HFF-Myc (cell line): ENCODE measurements at places on chromosomes 6 and 20.

DNA sequence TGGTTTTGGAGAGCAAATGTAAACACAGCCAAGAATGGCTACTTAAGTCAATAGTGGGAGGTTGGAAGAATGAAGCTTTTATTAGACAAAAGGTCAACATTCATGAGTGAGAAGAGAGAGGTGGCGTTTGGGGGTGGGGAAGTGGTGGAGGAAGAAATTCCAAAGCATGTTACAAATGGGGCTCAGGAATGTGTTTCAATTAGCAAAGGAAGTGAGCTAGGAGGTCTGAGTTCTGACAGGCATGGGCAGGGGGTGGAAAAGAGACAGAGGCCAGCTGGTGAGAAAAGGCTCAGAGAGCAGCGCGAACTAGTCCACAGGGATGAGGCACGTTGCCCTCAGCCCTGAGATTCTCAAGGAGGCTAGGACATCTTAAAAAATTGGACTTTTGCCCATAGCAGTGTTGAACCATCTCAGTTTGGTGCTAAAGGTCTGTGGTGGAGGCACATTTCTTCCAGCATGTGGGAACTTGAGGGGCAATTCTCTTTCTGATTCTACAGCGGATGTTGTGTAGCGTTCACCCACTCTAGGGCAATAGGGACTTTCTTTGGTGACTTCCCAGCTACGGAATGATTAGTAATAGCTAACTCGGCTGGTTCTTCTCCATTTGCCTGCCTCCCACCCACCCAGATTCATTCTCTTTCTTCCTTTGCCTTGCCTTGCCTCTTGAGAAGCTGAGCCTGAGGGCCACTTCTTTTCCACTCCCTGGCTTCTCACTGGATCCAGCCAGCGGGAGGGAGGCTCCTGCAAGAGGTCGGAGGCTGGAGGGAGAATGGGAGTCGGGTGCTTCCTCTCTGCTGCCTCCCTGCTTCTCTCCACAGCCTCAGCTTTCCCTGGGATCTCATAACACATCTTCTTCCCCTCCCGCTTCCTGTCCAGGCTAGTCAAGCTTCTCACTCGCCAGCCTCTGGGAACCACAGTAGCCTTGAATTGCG, 45.1 kb upstream of the NEDD9 start:
- peak; percentile 60 for DNase-seq

GRCh38 chr6:134754013-134754690, 195.7 kb downstream of the ALDH8A1 start:
- no peak for DNase-seq

- DNase-seq, result no peak
Observed at GRCh38 chr6:33604941-33605854, 15.9 kb upstream of the ITPR3 start.

DNA sequence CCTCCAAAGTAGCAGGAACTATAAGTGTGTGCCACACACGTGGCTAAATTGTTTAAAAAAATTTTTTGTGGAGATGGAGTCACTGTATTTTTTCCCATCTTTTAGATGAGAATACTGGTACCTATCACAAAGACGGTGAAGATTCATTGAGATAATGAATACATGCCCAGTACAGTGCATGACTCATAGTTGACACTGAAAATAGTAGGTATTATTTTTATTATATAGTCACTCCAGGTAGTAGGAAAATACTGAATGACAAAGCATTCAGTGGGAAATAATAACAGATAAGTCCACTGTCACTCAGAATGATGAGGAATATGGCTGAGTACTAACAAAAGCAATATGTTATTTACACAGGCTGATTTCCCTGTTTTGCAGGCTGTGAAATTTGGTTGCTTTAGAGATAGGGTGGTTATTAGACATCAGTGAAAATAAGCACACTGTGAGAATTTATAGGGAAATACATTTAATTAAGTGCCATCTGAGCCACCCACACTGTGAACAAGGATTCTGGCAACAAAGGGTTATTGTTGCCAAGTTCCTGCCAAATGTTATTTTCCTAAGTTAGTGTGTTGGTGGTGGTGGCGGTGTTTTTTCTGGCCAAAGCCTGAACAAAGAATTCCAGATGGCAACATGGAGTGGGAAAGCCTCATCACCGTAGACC, 129.8 kb upstream of the FOXQ1 start:
- no peak for DNase-seq

DNA sequence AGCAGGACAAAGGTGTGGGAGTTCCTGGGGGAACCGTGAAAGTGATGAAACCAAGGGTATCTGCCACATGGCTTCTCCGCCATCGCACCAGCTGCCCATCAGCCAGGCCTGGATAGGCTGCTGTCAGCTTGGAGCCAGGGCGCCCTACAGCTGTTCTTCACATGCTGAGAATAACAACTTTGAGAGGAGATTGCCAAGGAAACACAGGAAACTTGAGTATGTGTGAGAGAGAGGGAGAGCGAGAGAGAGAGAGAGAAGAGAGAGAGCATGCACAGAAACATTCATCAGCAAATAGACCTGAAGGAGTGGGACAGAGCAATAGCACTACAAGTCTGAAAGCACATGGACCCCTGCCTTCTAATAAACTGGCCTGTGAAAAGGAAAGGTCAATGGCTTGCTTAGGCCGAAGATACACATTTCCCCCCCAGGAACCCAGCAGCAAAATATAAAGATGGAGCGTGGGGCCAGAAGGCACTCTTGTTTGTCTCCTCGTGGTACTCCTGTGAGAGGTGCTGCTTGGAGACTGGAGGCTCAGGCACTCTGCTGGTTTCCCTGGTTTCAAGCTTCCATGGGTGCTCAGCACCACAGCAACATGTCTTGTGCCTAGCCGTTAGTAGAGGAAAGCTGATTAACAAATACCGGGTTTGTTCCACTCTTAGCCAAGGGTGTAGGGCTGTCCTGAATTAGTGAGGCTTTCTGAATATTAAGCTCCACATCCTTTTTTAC, 53.0 kb downstream of the SNAP25 start:
- no peak for DNase-seq

- no peak for DNase-seq
Observed at GRCh38 chr6:39073471-39074355, 25.1 kb downstream of the GLP1R start.

GRCh38 chr20:17625246-17626051, 55.6 kb downstream of the DSTN start:
- DNase-seq, result no peak

- no peak for DNase-seq
Observed at GRCh38 chr20:64188682-64189529, 24.7 kb downstream of the MYT1 start.

DNA sequence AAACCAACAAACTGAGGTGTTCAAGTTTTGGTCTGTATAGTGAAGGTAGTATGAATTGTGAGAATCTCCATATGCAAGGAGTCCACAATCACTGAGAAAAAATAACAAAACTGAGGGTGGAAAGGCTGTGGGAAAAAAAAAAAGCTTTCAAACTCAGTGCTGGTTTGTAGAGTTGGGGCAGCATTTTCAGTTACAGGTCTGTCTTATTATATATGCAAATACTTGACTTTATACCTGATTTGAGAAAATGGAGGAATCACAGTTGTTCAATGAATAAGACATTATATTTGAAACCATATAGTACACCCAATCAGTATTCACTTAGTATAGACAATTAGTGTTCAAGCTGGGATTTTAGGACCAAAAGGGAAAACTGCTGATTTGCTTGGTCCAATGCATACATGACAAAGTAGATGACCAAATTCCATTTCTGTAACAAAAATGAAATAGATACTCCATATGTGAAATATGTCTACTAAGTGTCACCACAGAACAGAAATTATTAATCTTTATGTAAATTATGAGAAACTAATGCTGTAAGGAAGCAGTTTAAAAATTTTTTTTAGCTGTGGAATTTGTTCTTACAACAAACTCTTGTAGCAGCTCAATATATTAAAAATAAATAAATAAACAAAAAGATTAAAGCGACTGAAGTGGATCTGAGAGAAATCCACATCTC, 187.7 kb downstream of the ASCC3 start:
- no peak for DNase-seq

DNA sequence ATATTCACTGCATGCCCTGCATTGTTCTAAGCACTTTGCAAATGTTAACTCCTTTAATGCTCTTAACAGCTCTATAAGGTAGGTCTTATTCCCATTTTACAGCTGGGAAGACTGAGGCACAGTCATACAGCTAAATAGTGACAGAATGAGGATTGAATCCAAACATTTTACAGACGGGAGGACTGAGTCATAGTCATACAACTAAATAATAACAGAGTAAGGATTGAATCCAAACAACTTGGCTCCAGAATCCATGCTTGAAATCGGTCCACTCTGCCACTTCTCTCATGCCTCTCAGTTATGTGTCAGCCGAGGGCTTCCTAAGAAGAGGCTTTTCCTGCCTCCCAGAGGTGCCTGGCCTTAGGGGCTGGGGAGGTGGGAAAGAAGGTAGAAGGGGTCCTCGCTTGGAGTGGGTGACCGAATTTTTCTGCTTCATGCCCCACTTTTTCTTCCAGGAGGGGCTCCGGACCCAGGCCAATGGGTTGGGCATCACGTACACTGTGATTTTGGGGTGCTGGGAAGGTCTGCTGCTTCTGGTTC, 137.4 kb upstream of the RNF24 start:
- no peak for DNase-seq

DNA sequence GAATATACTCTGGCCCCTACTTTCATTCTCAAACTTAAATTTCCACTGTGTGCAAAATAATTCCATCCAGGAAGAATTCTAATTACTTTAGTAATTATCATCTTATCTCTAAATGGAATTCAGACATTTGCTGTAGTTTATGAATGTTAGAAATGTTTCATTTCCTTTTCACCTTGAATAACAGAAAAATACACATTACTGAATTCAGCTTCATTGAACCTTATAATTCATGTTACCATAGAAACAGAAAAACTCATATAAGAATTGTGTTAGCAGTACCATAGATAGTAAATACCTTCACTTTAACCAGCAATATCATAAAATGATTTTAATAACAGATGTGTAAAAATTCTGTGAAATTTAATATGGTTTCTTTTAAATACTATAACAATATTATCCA, 514.9 kb downstream of the CDKAL1 start:
- no peak for DNase-seq

GRCh38 chr6:53432318-53433161, 83.8 kb upstream of the ELOVL5 start:
- DNase-seq, result no peak

DNA sequence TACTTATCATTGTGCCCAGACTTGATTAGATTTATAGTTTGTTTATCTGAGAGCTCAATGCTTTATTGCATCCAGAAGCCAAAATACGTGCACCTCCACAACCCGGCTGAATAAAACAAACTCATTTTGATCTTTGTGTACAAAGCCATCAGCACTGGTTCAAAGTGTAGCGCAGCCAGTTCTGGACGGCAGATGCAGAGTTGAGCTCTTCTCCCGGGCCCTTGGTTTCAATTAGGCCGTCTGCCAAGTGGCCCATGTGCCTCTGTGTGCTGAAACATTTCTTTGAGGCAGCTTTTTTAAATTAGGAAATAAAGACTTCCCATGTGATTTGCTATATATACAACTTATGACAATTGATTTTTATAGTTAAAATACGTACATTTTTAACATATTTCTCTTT, 96.2 kb upstream of the RSPO3 start:
- DNase-seq, result peak; percentile 87

GRCh38 chr6:112218563-112218962, 35.8 kb downstream of the LAMA4 start:
- DNase-seq, result no peak

DNA sequence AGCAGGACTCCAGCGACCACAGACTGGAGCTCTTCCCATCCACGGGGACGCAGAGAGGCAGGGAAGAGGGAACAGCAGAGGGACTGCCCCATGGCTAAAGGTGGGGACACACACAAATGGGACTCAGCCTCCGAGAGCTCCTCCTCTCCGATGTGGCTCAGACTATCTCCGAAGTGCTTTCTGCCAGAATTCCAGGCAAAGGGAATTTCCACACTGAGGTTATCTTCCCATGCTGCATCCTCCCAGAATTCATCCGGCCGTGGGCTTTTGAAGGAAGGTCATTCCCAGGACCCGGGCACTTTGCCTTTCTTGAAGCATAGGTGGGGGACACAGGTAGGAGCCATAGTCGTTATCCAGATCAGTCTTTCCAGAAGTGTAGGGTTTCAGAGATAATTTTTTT, 67.9 kb downstream of the SULF2 start:
- no peak for DNase-seq

DNA sequence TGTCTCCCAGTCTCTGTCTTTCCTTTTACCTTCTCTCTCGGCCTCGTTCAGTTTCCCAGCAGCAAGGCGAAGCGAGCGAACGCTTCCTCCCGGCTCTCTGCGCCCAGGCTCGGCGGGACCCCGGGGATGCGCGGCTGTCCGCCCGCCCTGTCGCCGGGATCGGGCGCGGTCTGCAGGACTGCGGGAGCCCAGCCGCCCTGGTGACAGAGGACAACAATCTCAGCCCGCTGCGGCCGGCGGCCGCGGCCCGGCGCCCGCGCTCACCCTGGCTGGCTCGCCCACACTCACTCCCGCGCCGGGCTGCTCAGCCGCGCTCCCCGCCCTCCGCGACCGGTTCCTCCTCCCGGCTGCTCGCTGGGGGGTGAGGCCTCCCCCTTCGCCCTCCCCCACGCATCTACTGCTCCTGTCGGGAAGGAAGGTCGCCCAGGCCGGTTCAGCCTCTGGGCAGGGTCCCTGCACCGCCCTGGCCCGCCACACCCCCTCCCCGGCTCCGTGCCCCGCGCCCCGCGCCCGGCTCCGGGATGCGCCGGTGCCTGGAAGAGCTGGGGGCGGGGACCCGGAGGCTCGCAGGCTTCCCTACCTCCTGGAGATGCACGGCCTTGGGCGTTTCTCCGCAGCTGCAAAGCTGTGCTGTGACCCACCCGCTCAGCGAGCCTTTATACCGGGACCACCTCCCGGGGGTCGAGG, 410 bp downstream of the SYNE1 start:
- DNase-seq, result no peak

GRCh38 chr6:3719462-3720308, 31.8 kb downstream of the PXDC1 start:
- DNase-seq, result no peak

- DNase-seq, result no peak
Observed at GRCh38 chr20:40691566-40692239, 2.7 kb upstream of the MAFB start.

GRCh38 chr6:9564021-9564420, 850.9 kb downstream of the TFAP2A start:
- no peak for DNase-seq

DNA sequence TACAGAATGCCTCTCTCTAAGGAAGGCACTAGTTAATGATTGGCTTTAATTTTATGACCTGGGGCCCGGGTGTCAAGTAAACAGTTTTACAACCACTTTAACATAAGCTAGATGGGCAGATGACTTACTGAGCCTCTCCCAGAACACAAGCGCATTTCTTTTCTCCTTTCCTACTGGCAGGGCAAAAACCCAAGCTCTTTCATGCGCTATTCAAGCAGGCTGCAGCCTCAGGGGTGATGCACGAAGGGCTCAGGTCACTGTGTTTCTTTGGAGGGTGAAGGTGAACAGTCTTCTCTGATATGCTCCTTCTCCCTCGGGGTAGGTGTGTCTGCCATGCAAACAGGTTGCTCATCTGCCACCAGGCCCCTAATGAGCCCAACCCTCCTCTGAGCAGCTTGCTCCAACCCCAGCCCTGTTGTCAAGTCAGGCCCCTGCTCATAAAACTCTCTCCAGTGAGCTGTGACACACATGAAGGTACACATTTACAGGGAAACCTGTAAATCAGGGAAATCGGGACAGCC, 73.5 kb upstream of the CDH4 start:
- DNase-seq, result no peak
